ENCODE measurements at places on chromosomes 2 and 18.

DNA sequence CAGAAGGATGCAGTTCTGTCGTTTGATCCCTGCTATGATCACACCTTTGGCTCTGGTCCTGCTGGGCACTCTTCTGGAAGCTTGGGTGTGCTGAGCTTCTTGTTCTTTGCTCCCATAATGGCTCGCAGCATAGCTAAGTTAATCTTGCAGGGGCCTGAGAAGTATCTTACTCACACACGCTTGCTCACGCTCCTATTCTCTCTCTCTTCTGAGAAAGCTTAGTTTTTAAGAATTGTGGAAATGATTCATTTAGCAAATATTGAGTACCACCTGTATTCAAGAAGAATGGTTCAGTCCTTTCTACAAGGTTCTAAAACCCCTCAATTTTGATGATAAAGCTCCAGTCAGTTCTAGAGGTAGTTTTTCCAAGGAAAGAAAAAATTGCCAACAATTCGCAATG is 40.6 kb downstream of the XRCC5 start:
- no peak for DNase-seq

DNA sequence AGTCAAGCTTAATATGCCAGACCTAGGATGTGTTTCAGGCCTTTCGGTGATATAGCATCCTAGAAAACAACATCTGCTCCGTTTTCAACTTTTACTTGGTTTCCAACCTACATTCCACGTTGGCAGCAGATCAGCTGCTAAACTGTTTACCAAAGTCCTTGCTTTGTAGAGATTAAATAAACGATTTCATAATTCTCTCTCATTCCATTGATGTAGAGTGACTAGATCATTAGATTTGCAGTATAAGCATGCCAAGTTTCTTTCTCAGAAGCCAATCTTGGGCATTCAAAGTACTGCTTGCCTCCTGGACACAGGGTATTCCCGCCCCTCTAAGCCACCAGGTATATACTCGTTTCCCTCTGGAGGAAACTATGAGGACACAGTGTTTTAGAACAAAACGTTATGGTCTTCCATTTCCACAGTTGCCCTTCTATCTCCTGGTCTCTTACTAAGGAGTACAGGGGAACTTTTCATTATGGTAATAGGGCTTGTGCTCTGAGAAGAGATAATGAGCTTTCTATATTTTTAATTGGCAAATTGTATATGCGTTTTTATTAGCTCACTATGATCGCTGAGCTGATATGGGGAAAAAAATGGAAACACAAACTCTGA is 10.5 kb upstream of the INSIG2 start:
- no peak for DNase-seq

DNA sequence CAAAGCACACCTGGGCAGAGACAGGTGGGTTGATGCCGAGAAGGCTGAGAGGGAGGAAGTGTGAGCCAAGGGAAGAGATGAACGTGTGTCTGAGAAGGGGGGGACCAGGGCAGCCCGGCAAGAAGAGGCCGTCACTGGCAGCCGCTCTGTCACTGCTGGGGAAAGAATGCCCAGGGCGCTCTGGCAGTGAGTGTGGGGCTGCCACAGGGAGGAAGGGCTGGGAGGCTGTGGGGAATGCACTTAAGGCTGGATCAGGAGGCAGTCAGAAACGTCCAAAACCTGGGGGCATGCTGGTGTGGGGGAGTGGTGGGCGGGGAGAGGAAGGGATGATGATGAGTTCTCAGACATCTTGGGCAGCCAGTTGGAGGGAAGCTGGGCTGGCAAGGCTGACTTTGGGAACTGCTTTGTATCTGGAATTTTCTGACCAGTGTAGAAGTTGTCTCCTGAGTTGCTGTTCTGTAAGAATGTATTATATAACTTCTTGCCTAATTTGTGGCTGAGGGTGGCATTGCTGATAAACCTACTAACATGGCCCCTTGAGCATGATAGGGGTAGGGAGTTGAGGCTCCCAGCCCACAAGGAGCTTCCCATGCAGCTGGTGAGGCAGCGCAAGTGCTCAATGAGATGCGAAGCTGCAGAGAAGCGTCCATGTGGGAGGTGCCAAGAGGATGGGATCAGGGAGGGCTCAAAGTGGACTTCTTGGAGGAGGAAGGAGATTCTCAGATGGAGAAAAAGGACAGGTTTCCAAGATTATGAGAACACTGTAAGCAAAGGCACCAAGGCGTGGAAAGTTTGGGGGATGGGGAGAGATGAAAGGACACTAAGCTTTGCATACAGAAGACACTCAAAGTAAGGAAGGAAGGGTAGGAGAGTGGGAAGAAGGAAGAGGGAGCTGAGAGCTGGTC is 185.1 kb upstream of the HAAO start:
- no peak for DNase-seq

DNA sequence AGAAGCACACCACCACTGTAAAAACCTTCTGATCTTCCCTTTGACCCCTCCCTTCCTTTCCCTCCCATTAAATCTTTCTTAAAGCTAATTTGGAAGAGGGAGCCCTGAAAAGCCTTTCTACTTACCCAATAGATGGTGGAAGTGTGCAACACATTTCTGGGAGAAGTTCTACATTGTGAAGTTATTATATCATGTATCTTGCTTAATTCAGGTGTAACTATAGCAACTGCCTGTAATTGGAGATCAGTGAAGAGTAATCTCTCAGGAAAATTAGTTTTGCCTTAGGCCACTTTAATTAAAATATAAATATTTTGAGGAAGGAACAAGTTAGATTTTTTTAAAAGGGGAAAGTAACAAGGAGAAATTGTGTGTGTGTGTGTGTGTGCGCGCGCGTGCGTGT is 266.0 kb downstream of the SH3BP4 start:
- DNase-seq, result no peak

- no peak for DNase-seq
These were observed 22.0 kb downstream of the HYCC2 start for GRCh38 chr2:201049455-201049854.

- no peak for DNase-seq
These were observed 93.1 kb upstream of the ZFP36L2 start for GRCh38 chr2:43319541-43319940.

- DNase-seq, result no peak
These were observed 49.3 kb downstream of the RNF144A start for GRCh38 chr2:6966446-6966940.

- no peak for DNase-seq
These were observed 58.9 kb downstream of the NDUFA10 start for GRCh38 chr2:239966029-239966852.

- no peak for DNase-seq
These were observed 130.3 kb upstream of the CTAGE1 start for GRCh38 chr18:22547807-22548561.

GRCh38 chr2:238081561-238081960 is 18.6 kb upstream of the ESPNL start:
- peak; percentile 30 for DNase-seq

GRCh38 chr2:197388866-197389587 is 45.8 kb downstream of the SF3B1 start:
- DNase-seq, result no peak

DNA sequence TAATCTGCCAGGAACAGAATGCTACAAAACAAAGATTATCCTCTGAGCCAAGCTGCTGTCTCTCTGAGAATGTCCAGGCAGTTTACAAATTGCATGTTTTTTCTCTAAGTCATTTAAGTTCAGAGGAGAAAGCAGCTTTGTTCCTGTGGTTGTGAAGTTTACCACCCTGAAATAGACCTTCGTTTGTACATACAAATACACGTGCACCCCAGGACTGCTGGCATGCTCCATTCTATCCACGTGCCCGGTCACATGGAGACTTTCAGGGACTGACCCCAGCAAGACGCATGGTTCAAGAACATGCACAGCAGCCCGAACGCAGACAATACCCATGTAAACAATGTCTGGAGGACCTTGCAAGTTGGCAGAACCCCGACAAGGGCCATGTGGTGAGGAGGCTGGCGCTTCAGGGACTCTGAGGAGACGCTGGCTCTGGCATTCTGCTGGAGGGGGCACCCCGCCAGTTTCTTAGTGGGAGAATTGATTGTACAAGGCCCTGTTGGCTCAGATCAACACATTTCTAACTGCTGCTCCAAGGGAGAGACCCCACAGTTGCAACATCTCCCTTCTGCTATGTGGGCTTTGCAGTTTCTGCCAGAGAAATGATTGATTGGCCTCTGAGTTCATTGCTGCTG is 33.3 kb downstream of the FAM178B start:
- DNase-seq, result peak; percentile 55

DNA sequence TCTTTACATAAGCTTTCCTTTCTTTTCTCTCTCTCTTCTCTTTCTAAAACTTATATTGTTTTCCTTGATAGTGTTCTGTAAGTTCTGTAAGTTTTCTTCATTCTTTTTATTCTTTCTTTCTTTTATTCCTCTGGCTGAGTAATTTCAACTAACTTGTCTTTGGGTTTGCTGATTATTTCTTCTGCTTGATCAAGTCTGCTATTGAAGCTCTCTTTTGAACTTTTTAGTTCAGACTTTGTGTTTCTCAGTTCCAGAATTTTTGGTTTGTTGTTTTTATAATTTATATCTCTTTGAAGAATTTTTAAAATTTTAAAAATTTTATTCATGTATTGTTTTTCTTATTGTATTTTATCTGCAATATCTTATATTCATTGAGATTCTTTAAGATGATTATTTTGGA is 795.8 kb upstream of the SALL3 start:
- DNase-seq, result no peak

GRCh38 chr18:5979971-5980457 is 84.7 kb upstream of the TMEM200C start:
- DNase-seq, result no peak

- no peak for DNase-seq
These were observed 321.4 kb downstream of the CDH2 start for GRCh38 chr18:27855486-27855885.

DNA sequence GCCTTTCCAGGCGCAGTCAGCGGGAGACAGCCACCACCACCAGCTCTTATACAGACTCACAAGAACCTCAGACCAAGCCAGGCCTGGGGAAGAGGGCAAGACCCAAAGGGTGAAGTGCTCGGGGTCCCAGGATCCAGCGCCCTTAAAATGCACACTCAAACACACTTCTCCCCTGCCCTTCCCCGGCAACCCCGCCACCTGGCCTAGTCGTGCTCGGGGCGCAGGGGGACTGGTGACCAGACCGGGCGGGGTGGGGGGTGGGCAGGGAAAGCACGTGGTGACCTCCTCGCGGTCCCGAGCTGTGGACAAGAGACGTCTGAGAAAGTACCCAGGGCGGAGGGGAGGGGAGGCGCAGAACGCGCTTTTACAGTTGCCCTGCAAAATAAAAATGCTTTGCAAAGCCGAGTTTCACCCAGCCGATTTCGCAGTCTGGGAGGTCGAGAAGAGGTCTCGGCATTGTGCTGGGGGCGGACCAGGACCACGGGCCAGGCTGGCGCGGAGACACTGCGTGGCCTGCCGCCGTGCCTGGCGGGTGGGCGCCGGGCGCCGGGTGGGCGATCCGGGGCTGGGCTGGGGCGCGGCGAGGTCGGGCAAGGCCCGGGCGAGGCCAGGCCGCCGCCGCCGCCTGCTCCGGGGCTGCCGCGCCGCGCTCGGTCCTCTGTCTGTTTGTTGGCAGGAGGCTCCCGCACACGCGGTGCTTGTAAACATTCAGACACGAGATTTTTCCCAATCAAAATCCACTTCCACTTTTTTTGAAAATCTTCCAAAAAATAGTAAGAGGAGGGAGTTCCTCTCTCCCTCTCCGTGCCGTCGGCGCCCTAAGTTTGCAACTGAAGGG is 2.0 kb downstream of the BCL11A start:
- DNase-seq, result peak; percentile 43

GRCh38 chr2:102185347-102185746 is 1.5 kb upstream of the IL1RL2 start:
- no peak for DNase-seq

DNA sequence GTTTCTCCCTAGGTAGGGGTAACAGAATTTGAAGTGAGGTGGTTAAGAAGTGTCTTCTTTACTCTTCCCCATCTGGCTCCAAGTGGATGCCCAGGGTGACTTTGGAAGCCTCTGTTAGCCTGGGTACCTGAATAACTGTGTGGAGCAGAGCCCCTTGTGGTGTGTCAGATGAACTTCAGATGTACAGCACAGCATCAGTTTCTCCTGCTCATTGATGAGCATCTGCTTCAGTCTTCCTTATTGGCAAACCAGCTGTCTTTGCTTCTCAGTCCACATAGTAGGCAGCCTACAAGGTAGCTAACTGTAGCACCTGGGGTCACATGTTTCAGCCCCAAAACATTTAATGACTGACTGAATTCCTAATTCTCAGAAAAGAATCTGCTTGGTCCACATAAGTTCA is 56.2 kb upstream of the ATP8B1 start:
- DNase-seq, result no peak

- DNase-seq, result no peak
These were observed 18.0 kb downstream of the GALNT3 start for GRCh38 chr2:165776013-165776412.

- DNase-seq, result no peak
These were observed 888 bp upstream of the TWSG1 start for GRCh38 chr18:9333441-9334328.

DNA sequence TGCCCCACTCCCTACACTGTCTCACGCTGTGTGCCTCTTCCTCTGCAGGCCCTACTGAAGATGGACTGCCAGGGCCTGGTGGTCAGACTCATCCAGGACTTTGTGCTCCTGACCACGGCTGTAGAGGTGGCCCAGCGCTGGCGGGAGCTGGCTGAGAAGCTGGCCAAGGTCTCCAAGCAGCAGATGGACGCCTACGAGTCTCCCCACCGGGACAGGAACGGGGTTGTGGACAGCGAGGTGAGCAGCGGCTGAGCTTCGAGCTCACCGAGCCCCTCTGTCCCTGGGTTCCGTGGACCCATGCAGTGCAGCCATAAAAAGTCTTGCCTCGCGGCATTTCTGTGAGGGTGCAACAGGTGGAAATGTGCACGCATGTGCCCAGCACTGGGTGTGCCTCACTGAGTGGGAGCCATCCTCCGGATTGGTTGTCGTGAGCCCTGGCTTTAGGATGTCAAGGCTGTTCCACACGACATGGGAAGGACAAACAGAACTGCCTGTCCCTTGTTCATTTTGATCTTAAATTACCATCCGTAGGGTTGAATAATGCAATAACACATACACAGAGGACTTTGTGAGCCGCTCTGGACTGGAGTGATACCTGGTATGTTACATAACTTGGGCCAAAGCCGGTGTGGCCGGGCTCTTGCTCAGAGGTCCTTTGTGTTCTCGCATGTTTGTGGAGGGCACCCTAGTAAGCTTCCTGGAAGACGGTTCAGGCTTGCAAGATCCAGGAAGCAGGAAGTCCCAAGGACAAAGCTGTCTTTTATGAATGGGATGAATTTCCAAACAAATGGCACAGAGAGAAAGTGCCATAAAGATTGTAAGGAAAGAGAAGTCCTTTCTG is 100.9 kb downstream of the SH3BP4 start:
- DNase-seq, result no peak

GRCh38 chr2:207229161-207229560 is 63.4 kb upstream of the KLF7 start:
- DNase-seq, result no peak

DNA sequence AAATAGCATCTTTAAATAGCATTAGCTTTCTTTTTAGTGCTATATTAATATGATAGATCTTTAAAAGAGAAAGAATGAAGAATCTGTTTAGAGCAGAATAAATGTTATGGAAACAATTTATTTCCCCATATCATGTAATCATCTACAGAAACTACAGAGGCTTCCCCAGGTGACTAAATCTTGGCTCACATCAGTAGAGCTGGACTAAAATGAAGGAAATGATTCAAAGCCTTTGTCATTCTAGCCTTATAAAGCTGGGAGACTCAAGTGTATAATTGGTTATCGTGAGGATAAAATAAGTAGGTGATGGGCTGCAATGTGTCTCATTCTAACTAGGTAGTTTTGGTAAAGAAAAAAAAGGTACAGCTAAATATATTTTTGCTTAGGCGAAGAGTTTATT is 83.2 kb upstream of the UNC80 start:
- no peak for DNase-seq

Measured in Ammon's horn (tissue), 1 donor.